ENCODE measurements at places on chromosomes 7 and 10.

DNA sequence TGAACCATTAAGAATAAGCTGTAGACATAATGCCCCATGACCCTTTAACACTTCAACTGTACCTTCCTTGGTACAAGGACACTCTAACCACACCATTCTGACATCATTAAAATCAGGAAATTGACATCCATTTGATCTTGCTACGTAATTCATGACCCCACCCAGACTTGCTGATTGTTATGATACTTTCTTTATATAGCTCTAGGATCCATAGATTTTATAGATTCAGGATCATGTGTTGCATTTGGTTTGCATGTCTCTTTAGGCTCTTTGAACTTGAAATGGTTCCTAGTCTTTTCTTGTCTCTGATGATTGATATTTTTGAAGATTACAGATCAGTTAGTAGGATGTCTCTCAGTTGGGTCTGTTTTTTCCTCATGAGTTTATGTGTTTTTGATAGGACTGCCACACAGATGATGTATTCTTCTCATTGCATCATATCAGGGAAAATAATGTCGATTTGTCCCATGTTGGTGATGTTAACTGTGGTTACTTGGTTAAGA is 13.5 kb downstream of the CCM2 start:
- DNase-seq = no peak

DNA sequence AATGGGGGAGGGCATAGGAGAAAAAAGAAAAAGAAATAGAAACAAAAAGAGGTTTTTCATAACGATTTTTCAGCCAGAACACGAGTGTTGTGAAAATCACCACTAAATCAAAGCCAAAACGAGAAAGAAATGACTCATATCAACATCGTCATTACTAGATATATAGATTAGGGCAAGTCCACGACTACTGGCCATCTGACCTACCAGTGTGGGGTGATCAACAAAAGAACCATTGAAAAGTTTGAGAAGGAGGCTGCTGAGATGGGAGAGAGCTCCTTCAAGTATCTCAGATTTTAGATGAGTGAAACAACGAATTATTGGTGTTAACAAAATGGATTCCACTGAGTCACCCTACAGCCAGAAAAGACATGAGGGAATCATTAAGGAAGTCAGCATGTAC is 33.5 kb upstream of the ABCB5 start:
- no peak for DNase-seq

DNA sequence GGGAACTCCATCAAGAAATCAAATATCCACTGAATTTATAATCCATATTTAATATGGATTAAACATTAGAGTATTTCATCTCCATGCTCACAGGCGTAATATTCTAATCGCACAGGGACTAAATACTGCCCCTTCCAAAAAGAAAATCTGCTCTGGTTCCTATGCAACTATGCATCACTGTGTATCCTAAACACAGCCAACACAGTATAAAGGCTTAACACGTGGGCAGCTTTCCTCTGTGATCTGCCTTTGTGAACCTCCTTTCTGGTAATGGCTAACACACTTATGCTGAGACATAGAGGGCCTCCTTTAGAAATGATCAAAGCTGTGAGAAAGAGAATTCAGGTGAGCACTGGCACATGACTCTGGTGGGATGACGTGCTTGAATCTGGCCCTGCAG is 110.2 kb downstream of the RAB11FIP2 start:
- no peak for DNase-seq

DNA sequence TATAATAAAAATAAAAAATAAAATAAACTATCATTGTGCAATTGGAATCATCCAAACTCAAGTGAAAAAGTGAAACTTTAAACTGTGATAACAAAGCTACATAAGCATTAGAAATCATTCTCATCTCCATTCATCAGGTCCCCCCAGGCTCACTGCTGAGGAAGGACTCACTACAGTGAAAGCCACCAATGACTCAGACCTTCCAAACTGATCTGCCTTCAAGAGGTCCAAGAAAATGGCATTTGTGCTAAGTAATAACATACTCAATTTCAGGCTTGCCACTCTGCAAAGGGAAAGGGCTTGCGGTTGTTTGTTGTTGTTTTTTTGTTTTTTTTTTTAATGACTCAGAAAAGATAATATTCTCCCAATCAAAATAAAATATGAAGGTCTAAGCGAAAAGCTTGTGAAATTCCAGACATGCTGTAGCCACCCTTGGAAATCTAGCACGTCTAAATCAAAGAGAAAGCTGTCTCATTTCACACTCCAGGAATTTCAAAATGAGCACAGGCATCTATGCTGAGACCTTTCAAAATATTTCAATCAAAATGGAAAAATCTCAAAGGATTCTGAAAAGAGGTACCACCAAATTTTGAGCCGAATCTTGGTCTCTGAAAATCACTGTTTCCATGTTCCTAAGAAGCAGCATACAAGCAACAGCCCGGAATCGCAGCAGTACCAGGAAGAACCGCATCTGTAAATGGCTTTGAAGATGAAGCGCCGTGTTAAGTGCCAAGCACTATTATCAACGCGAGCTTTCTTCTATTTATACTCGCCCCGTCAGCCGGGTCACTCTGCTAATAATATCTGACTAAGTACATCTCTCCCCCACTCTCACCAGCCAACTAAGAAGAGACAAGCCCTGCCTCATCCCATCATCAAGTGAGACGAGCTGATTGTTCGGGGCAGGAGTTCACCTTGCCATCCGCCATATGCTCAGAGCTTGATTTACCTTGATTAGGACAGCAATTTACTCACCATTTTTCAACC is 13.5 kb downstream of the SFMBT2 start:
- DNase-seq = no peak

- no peak for DNase-seq
Measured at GRCh38 chr10:11086177-11086840, 68.6 kb downstream of the CELF2 start.

DNA sequence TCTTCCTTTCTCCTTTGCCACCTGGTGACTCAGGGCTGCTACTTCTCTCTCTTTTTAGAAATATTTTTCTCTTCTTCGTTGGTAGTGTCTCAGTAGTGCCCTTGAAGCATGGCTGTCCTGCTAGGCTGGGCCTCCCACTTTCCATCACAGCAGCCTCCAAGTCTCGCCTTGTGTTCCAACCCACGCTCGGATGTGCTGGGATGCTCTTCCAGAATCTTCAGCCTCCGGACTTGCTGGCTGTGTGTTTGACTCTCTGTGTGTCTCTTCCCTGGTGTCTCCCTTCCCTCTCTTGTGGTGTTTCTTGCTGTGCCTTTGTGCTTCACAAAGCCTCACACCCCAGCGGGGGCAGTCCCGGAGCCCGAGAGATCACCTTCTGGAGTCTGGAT is 100.5 kb downstream of the INPP5A start:
- no peak for DNase-seq

DNA sequence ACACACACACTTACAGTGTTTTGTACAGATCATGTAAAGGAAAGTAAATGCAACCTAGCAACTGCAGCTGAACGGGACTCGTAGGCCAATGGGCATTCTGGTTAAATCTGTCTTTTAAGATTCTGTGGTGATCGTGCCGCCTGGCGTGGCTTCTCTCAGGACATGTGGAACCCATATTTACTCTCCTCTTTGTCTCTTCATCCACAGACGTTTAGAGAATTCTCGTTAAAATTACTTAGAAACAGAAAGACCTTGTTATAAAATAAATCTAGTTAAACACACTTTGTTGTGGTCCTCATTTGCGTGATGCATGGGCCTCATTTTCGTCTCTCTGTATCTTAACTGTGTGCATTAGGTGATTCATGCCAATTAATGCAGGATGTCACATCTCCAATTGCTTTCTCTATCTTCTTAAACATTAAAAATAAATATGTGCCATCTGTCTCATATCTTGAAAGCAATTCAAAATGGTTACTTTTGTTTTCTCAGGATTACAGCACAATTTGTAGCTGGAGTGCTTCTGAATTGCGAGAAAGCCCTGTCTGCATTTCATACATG is 11.5 kb downstream of the KLF6 start:
- no peak for DNase-seq

DNA sequence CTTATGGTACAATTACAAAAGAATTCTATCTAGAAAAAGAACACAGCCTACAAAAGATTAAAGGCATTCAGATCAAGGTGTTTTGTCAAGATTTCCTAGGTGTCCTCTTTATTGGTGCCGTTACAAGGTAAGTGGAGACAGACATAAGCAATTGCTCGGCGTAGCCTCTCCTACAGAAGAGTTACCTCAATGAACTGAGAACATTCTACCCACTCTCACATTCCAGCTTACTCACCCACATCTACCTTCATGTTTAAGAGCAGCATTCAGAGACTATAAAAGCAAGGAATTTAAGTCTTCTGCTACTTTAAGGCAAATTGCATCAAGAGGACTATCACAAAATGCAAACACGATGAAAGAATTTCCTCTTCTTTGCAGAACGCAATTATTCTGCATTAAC is 29.5 kb downstream of the MPP7 start:
- no peak for DNase-seq

GRCh38 chr10:61822781-61823230 is 78.7 kb upstream of the ARID5B start:
- no peak for DNase-seq

- no peak for DNase-seq
Measured at GRCh38 chr10:79932841-79933379, 16.0 kb downstream of the SFTPD start.

- no peak for DNase-seq
Measured at GRCh38 chr10:103687718-103688117, 167.7 kb downstream of the SH3PXD2A start.

GRCh38 chr10:61786728-61787127 is 114.8 kb upstream of the ARID5B start:
- peak; percentile 55 for DNase-seq

GRCh38 chr7:106968160-106968559 is 76.3 kb upstream of the PRKAR2B start:
- DNase-seq = no peak

DNA sequence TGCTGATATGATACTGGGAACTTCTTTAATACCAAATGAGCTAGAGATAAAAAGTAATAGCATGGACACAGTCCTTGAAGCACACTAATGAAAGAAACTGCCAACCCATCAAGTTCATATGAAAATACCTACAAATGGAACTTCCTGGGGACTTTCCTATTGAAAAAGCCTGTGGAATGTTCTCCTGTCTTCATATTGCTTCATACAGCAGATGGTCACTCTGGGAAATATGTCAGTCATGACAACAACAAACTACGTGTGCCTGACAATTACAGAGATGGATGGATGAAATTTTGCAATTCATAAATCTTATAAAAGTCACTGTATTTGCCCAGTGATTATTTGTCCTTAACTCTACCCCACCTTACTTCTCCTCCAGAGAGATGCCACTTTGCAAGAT is 106.6 kb upstream of the COL1A2 start:
- no peak for DNase-seq

DNA sequence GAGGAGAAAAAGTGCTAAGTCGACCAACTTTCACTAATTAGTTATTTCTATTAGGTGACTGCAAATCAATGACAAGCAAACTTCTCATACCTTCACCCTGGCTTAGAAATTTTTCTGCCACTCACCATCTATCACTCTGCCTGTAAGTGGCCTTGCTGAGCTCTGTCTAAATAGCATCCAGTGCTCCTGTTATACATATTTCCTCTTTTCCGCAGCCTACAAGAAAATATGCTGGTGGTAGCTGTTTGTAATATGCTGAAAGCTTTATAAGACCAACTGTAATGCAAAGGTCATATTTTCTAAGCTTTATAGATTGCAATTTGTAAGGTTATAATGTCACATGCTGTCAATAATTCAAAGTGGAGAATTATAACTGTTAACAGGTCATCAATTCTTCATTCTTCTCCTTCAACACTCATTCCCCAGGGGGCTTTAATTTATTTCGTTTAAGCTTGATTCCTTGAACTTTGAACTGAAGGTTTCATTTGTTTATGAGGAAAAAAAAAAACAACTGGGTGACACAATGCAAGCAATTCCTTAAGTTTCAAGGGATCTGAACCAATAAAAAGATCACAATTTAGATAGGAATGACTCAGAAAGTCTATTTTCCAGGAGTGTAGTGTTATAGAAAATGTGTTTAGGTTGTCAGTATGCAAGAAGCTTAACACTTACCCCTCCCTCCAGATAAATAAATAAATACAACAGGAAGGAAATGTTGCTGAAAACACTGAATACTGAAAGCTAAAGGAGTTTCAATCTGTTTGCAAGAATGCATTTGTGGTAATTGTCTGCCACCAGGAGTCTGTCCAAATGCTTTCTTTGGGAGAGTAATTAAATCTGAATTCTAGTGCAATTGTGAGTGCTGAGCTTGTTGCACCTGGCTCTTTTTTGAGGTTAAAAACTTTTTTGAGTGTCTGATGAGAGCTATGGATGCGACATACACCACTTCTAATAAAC is 183.7 kb downstream of the SORCS1 start:
- DNase-seq = no peak

DNA sequence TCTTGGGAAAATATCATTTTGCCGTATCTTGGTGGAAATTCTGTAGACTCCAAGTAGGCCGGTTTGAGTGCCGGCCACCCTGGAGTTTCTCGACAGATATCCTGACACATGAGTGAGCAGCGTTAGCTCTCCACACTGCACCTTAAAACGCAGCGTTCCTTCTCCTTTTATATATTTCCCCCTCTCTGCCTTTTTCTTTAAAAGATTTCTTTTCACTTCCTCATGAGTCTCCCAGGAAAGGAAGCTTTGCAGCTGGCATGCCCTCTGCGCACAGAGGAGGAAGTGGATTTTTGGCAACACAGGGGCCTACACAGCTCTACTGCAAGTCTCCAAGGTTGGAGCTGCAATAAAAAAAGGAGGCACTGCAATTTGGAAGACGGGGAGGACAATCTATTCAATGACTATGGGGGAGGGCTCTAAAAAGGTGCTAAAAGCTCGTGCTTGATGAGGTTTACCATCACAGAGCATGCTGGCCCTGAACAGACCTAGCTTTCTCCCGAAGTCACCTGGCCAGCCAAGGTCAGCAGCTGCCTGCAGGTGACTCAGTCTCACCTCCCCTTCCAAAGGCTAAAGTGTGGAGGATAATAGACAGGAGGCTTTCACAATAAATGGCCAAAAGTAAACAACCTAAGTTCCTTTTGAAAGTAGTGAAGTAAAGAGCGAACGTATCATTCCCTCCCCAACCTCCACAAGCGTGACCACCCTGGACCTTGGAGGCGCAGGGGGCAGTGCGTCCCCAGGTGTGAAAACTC is 252.8 kb downstream of the ZMYND11 start:
- no peak for DNase-seq

GRCh38 chr10:69366738-69367137 is 50.0 kb downstream of the TACR2 start:
- no peak for DNase-seq

DNA sequence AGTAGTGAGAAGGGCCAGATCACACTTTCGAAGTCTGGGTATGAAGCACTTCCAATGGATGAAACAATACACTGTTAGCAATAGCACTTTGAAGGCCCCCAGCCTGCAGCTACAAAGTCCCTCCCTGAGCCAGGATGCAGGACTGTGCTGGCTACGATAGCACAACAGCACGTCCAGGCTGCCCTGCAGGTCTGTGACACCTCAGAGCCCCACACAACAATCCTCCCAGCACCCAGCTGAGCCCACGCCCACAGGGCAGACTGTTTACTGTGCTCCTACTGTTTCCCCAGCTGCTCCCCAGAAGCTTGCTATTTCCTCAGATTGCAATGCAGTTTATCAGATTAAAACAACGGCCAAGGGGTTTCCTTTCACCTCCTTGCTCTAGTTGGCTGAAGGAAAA is 71.4 kb downstream of the HTR5A start:
- no peak for DNase-seq

Measured in non-pigmented ciliary epithelial cell (primary cell).